Sigmoid colon (tissue), 7 donors: ENCODE measurements at places on chromosomes 11 and 22. TPM values are rescaled to one million over a fixed set of nuclear protein-coding genes. Genes with fewer than 3 reads are reported as not detected.

DNA sequence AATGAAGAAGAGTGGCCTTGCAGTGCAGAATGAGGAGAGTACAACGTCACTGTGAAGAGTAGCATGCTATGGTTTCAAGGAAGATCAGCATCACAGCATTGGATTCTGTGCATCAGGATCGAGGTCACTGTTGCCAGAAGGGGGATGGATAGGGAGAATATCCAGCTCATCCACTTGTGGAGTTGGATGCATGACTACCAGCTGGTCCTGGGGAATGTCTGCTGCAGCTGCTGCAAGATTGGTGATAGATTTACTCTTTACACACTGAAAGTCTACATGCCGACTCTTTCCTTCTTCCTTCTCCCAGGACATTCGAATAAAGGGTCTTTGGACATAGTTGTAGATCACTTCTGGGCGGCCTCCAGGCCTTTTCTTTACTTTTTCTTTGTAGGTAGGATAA, 74.3 kb downstream of the BTBD10 start:
- H3K4me1 ChIP-seq = no peaks in the 10 kb centered on the region
- H3K4me3 ChIP-seq = no peak overlapping the region
- H3K36me3 ChIP-seq = peaks cover 3% of the 10 kb centered on the region
- H3K27me3 ChIP-seq = no peaks in the 10 kb centered on the region
- DNase-seq = no peak

The TMEM179B gene
- total RNA-seq = 49.6 TPM

DNA sequence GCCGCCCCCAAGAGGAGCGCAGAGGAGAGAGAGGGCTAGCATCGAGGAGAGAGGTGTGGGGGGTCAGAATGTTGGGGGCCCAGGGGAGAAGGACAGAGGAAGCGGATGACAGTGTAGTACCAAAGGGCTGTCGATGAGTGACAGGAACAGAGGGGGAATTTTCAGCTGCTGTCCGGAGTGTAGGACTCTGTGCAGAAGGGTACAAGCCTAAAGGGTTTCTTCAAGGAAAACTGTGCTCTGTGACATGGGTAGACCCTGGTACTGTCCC, 5.3 kb upstream of the NLRP6 start:
- H3K36me3 ChIP-seq = no peaks in the 10 kb centered on the region
- no peaks in the 10 kb centered on the region for H3K4me1 ChIP-seq
- DNase-seq = no peak
- H3K27me3 ChIP-seq = peaks cover 3% of the 10 kb centered on the region

The IL17REL gene
- total RNA-seq = not detected

DNA sequence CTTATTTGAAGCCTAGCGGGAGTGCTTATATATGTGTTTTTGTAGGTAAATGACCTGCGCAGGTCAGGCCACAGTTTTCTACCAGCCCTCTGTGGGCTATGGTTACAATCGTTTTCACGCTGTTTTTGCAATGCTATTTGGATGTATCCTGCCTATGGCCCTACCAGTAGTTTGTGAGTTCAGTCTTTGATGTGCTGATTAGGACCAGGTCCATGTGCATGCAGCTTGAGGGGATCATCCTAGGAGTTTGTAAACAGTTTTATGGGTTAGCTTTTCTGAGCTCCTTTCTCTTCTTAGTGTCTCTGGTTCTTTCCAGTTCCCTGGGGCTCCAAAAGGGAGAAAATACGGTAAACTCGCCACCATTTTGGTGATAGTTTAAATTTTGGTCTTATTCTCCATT, 142.5 kb downstream of the LDLRAD3 start:
- H3K4me1 ChIP-seq = no peaks in the 10 kb centered on the region
- H3K36me3 ChIP-seq = peaks cover 12% of the 10 kb centered on the region
- H3K27me3 ChIP-seq = no peaks in the 10 kb centered on the region
- DNase-seq = no peak
- H3K27ac ChIP-seq = no peak overlapping the region
